ENCODE measurements at places on chromosomes 2 and 18. TPM values are rescaled to one million over a fixed set of nuclear protein-coding genes. Genes with fewer than 3 reads are reported as not detected.

DNA sequence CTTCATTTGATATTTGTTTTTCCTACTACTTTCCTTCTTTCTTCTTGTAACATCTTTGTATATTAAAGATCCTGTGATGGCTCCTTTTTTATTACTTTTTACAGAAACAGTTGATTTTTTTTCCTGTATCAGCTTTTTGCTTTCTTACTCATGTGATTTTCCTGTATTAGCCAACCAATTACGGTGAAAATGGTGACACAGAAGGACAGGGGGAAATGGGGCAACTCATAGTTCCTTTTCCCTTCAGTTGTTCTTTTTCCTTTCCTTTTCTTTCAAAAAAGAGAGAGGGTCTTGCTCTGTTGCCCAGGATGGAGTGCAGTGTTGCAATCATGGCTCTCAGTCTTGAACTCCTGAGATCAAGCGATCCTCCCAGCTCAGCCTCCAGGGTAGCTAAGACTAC lies 117.8 kb downstream of the ATL2 start:
- no peaks in the 10 kb centered on the region for H3K4me1 ChIP-seq
- H3K27me3 ChIP-seq = no peaks in the 10 kb centered on the region
- H3K36me3 ChIP-seq = no peaks in the 10 kb centered on the region

The ANAPC1 gene
- total RNA-seq = 22.3 TPM

The SULT1C4 gene
- 8.8 TPM for total RNA-seq

GRCh38 chr2:190911813-190912212 lies 31.2 kb downstream of the GLS start:
- no peak overlapping the region for H3K4me3 ChIP-seq
- no peaks in the 10 kb centered on the region for H3K27me3 ChIP-seq
- peaks cover 17% of the 10 kb centered on the region for H3K4me1 ChIP-seq
- no peak for DNase-seq
- peaks cover 46% of the 10 kb centered on the region for H3K36me3 ChIP-seq

Data from left lung (tissue), 14 donors.